Stimulated activated naive CD4-positive, alpha-beta T cell treated with Interleukin-2 at 50 U/mL for 16 hours (primary cell): ENCODE measurements at places on chromosomes 11 and 22.

GRCh38 chr22:38489561-38490145 is 16.5 kb downstream of the DDX17 start:
- DNase-seq: no peak

DNA sequence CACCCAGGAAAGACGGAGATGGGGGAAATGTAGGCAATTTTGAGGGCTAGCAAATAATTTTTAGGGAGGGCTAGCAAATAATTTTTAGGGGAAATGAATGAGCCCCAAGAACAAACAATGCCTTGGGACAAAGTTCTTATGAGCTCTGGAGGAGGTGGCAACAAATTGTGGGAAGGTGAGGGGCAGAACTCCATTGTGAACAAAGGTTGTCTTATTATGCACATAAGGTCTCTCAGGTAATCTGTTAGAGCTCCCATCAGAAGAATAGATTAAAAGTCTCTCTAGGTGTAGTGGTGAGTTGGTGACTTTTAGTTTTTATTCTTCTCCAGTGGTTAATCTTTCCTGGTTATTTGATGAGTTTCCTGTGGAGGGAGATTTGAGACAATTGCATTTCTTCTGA is 2.4 kb upstream of the PRPF19 start:
- no peak for DNase-seq

- DNase-seq: no peak
These were observed 1422.9 kb downstream of the TBC1D22A start for GRCh38 chr22:48185071-48186055.

DNA sequence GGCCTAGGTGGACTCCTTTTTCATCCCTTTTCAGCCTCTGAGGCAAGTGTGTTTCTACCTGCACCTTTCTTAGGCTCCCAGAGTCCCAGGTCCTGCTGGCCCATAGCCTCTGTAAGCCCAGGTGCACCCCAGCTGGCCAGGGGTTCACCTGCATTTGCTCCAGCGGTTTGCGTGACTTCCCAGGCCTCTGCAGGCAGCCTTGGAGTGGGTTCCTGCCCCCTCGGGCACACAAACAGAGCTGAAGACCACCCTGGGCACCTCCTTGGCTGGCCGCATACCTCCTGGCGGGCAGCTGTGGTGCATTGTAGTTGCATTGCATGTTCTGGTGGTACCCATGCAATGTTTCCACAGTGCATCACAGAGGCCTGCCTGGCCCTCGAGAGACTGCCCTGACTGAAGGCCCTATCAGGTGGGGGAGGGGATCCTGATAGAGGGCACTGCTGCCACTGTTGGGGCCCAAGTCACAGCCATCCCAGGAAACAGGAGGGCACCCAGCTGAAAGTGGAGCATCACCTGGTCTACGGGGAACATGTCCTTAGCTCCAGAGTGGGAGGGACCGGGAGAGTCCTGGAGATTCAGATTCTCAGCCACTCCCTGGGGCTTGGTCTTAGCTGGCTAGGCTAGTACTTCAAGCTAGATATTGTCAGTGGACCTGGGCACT is 14.1 kb downstream of the SHISA8 start:
- DNase-seq: no peak

- no peak for DNase-seq
These were observed 22.3 kb upstream of the CHRM4 start for GRCh38 chr11:46413760-46414465.

DNA sequence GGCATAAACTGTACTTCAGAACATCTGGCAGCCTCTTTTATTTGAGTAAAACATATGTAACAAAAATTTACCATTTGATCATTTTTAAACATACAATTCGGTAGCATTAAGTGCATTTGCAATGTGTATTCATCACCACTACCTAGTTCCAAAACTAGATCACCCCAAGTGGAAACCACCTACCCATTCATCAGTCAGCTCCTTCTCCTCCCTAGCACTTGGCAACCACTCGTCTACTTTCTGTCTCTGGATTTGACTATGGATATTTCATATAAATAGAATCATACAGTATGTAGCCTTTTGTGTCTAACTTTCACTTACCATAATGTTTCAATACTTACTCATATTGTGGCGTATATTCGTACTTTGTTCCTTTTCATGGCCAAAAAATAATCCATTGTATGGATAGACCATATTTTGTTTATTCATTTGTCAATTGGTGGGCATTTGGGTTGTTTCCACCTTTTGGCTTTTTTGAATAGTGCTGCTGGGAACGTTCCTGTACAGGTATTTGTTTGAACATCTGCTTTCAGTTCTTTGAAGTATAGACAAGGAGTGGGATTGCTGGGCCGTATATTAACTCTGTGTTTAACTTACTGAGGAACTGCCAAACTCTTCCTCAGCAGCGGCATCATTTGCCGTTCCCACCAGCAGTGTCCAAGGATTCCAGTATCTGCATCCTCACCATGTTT is 27.2 kb upstream of the ADORA2A start:
- DNase-seq: no peak

- no peak for DNase-seq
These were observed 20.3 kb upstream of the TENM4 start for GRCh38 chr11:79461144-79461543.

DNA sequence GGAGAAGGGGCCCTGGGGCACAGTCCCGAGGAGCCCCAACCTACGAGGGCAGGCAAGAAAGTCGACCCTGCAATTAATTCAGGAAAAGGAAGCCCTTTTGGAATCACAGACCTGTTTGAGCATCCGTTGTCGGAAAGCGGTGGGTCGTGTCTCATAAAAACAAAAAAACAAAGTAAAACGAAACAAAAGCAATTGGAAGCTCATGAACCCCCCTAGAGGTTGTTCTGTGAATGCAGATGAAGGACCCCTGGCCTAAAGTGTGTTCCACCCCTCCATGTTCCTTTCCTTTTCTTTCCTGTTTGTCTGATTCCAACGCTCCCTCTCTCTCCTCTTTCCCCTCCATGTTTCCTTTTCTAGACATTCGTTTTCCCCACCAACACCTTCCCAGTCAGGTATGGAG is 203.7 kb downstream of the GRIK4 start:
- DNase-seq: no peak

GRCh38 chr11:130832566-130833425 is 83.5 kb downstream of the SNX19 start:
- no peak for DNase-seq

- no peak for DNase-seq
These were observed 2.4 kb downstream of the PIM3 start for GRCh38 chr22:49962751-49963646.
